ENCODE measurements at places on chromosomes 16 and 17.

DNA sequence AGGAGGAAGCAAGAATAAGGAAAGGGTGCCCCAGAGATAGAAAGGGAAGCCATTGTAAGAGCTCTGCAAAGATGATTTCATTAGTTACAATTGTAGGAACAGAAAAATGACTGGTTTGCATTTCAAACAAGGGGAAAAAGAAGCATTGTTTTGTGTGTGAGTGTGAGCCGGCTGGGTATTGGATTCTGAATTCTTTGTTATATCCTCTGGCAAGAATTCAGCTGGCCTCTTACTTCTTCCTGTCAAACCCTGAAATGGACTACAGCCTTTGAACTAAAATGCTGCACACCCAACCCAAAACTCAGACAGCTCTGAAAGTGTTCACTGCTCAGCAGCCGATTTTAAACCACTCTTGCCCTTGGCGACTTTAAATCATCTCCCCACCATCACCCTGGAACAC, 461.3 kb downstream of the PMP22 start:
- no peak for DNase-seq

DNA sequence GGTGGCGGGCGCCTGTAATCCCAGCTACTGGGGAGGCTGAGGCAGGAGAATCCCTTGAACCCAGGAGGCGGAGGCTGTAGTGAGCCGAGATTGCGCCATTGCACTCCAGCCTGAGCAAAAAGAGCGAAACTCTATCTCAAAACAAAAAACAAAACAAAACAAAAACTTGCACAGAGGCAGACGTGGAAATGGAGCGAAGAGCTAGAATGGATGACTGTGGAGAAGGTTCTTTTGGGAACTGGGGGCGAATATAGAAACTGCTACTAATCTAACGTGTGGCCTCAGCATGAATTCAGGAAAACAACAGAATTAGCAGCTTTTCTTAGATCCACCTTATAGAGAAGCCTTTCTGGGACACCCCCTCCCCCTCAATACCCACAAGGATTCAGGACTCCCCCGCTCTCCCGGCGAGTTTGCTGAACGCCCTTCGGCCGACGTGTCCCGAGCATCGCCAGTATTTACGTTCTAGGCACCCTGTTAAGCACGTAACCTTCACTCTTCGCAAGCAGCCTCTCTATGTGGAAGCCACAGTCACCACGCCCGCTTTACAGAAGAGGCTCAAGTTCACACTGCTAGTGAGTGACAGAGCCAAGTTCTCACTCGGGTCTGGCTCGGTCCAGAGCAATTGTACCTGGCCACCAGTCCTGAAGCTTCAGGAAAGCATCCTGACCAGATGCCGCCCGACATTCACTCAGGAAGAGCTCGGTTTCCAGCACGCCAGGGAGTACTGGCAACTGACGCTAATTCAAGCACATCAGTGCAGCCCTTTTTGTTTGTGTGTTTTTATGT, 13.3 kb upstream of the ABR start:
- DNase-seq: no peak

- no peak for DNase-seq
Observed at GRCh38 chr16:53803451-53803850, 99.5 kb downstream of the FTO start.

- no peak for DNase-seq
Observed at GRCh38 chr16:466651-467050, 41.2 kb downstream of the RAB11FIP3 start.

DNA sequence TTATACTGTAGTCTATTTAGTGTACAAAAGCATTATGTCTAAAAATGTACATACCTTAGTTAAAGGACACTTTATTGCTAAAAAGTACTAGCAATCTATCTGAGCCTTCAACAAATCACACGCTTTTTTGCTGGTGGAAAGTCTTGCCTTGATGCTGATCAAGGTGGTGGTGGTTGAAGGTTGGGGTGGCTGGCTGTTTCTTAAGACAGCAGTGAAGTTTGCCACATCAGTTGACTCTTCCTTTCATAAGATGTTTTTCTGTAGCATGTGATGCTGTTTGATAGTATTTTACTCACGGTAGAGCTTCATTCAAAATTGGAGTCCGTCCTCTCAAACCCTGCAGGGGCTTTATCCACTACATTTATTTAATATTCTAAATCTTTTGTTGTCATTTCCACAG, 8.6 kb downstream of the ADGRG5 start:
- DNase-seq: no peak

DNA sequence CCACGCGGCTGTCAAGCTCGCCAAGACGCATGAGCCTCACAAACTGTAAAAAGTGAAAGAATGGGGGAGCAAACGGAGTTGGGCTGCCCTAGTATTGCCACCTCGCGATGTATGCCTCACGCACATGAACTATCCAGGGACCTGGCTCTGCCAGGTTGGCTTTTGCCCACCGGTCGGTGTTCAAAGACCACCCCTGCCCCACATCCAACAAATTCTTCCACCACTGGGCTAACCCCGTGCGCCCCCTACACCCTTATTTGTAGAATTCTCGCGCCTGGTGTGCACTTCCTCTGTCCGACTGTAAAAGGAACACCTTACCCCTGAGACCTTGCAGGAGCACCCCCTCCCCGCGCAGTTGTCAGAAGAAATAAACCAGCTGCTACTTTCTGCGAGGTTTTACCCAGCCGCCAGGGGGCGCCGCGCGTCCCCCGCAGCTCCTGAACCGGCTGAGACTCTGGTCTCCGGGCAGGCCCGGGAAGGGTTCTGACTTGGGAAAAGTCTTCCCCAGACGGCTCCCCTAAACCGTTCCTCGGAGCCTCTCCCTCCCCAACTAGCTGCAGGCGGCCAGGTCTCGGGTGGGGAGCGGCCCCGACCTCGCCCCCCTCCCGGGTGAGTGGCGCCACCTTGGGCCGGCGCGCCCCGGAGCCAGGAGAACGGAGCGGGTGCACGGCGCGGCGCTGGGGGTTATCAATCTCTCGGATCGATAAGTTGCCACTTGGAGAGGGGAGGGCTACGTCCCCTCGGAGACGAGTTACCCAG, 1.7 kb upstream of the ZNF423 start:
- DNase-seq: no peak

- no peak for DNase-seq
Observed at GRCh38 chr17:59798111-59798510, 90.7 kb downstream of the VMP1 start.

DNA sequence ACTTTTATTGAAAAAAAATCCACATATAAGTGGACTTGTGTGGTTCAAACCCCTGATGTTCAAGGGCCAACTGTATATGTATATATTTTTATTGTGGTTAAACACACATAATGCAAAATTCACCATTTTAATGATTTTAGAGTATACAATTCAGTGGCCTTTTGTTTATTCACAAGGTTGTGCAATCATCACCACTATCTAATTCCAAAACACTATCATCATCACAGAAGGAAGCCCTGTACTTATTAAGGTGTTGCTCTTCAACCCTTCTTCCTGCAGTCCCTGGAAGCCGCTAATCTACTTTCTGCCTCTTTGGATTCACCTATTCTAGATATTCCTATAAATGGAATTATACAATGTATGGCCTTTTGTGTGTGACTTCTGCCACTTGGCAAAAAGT, 23.0 kb downstream of the MAP2K6 start:
- DNase-seq: no peak

DNA sequence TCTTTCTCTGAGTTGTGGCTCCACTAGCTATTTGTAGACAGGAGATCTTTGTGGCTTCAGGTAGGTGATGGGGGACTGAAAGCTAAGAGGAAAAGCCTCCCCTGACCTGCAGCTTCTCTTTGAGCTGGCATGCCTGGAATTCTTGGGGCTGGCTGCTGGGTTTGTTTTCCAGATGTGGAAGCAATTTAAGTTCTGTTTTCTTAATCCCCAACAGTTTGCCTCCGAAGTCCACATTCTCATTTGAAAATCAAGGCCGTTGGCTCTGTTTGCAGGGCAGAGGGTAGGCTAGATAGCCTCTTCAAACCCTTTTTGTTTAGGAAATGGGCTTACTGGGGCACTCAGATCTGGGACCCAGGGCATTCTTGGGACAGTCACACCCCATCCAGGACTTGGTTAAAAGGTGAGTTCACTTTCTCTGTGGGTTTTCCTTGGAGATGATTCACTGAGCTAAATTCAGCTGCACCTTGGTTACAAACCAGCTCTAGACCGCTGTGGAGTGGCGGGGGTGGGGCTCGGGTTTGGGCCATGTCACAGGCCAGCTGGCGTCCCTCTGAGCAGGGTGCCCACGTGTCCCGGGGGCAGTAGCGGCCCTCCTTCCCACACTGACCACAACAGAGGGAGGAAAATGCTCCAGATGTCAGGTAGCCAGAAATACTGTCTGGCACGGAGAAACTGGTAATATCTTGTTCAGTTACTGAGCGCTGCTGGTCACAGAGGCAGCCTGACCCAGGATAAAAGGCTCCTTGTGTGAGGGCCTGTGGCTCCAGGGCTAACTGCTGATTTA, 108.5 kb downstream of the RAB11FIP4 start:
- no peak for DNase-seq

- DNase-seq: no peak
Observed at GRCh38 chr17:79201536-79202227, 127.1 kb downstream of the ENGASE start.

DNA sequence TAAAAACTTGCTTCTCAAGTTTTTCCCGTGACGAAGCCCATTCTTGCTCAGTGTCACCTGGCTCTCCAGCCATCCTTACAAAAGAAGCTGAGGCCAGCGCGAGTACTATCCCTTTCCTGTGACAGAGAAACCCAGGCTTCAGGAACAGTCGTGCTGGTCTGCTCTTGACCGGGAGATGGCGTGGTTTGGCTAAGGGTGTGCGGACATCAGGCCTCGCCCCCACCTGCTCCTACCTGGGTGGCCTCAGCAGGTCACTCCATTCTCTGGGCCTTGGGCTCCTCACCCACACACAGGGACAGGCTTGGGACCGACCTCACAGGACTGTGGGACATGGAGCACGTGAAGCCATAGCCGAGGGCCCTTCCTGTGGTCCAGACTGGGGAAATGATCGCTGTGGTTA, 75.2 kb upstream of the CIBAR2 start:
- DNase-seq: no peak

DNA sequence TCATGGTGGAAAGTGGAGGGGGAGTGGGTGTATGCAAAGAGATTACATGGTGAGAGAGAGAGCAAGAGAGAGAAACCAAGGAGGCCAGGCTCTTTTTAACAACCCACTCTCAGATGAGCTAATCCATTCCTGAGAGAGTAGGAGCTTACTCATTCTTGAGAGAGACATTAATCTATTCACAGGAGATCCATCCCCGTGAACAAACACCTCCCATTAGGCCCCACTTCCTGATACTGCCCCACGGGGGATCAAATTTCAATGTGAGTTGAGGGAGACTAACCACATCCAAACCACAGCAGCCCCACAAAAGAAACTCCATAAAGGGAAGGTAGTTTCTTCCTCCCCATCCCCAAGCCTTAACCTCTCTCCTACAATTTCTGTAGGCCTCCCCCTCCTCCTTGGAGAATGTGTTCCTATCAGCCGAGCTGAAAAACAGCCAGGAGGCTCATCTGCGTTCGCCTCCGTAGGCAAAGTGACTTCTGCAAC, 450.0 kb downstream of the NPIPA7 start:
- no peak for DNase-seq

DNA sequence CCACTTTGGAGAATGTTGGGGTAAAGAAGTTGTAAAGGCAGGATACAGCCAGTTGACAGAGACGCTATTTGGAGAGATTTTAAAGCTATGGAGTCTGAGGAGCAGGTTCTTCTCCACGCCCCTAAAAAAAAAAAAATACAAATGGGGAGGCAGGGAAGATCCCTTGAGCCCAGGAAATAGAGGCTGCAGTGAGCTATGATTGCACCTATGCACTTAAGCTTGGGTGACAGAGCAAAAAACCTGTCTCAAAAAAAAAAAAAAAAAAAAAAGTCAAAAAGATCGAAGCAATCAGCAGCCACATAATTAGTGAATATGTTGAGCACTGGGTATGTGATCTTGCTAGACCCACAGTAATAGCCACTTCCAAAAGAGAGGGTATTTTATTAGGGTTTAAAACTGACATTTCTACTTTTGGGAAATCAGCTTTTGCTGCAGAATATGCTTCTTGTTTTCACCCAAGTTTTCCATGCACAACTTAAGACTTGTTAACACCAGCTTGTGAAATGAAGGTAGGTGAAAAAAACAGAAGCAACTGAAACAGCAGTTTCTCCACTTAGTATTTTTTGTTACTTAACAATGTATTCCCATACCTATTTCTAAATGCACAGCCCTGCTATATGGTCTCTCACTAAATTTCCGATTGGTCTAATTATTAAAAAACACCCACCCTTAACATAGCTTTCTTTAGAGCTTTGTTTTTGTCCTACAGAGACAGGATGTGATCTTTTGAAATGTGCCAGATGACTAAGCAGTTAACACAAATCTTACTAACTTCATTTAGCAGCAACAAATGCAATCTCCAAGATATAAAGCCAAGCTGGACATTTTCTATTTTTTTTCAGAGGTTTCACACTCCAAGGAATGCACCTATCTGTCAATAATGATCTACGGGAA, 2.5 kb upstream of the ARL6IP1 start:
- DNase-seq: no peak

GRCh38 chr17:51653878-51654277, 393.5 kb downstream of the UTP18 start:
- no peak for DNase-seq

DNA sequence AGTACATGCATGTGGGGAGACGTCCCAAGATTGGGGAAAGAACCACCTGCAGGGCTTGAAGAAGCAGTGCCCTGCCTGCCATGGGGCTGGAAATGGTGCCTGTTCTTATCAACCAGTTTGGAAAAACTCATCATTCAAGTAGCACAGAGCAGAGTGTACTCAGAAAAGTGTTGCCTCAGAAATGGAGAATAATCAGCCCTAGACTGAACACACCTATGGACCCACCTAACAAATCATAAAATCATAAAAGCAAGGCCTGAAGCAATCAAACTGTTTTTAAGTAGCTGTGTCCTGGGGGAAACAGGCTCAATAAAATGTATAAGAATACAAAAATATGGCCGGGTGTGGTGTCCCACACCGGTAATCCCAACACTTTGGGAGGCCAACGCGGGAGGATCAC, 11.2 kb downstream of the QRICH2 start:
- DNase-seq: no peak

DNA sequence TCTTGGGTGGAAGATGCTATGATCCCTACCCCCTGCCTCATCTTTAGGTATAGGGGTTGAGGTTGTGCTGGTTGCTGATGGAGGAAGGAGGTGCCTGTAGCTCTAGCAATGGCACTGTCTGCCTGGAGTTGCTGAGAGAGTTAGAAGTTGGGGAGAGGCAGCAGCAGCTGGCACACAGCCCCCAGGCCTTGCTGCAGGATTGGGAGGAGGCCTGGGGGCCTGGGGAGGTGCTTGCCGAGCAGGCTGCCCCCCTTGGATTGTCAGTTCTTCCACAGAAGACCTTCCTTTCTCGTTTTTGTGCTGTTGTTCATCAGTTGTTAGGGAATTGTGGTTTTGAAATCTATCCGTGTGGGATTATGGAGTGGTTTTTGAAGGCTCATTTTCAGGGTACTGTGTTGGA, 52.9 kb downstream of the SEC14L1 start:
- DNase-seq: no peak

- no peak for DNase-seq
Observed at GRCh38 chr16:28986046-28986445, 1.2 kb downstream of the LAT start.

All from NCI-H1417 treated with DMSO at 0.1 percent for 48 hours (cell line).